ENCODE measurements at places on chromosomes 3 and 15.

DNA sequence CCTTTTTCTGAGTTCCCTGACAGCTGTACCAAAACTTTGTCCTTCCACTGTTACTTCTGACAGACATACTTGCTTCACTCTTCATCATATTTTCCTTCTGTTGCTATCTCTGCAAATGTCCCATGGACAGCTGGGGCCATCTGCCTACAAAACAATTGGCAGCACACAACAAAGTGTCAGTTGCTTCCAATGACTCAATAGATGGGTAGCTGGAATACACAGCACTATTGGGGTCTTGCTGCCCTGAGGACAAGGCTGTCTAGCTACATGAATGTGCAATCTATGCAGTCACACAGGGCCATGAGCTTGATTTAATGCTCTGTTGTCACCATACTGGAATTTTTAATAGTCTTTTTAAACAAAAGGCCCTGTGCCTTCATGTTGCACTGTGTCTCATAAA is 192.8 kb downstream of the DTWD1 start:
- no peak for DNase-seq

- DNase-seq, result no peak
These were observed 244.7 kb upstream of the LYSMD4 start for GRCh38 chr15:99977929-99978328.

GRCh38 chr15:58909616-58910015 is 23.9 kb downstream of the SLTM start:
- DNase-seq, result no peak

GRCh38 chr3:127211118-127212060 is 18.5 kb downstream of the PRR23E start:
- DNase-seq, result no peak

DNA sequence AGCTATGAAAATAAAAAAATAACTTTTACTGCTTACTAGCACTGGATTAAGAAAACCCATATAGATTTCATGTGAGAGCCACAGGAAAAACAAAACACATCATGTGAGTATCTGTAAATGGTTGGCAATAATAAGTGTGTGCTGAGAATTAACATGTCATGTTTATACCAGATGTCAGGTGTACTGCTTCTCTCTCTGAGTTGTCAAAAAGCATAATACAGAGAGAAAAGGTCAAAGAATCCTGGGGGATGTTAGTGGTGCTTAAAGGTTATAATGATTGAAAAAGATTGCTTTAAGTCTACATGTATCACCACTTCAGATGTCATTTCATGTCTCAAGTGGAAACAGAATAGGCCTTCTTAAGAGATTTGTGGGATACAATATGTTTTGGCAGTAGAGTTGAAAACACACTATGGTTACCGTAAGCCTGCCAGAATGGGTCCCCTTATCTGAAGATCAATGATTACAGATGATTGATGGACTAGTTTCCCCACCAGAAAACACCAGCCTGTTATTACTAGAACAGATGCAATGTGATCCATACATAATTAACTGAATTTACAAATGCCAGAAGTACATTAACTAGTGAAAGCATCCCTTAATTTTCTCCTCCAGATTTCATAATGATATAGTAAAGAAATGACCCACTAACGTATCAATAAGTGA is 204.1 kb downstream of the CNTN3 start:
- DNase-seq, result no peak

DNA sequence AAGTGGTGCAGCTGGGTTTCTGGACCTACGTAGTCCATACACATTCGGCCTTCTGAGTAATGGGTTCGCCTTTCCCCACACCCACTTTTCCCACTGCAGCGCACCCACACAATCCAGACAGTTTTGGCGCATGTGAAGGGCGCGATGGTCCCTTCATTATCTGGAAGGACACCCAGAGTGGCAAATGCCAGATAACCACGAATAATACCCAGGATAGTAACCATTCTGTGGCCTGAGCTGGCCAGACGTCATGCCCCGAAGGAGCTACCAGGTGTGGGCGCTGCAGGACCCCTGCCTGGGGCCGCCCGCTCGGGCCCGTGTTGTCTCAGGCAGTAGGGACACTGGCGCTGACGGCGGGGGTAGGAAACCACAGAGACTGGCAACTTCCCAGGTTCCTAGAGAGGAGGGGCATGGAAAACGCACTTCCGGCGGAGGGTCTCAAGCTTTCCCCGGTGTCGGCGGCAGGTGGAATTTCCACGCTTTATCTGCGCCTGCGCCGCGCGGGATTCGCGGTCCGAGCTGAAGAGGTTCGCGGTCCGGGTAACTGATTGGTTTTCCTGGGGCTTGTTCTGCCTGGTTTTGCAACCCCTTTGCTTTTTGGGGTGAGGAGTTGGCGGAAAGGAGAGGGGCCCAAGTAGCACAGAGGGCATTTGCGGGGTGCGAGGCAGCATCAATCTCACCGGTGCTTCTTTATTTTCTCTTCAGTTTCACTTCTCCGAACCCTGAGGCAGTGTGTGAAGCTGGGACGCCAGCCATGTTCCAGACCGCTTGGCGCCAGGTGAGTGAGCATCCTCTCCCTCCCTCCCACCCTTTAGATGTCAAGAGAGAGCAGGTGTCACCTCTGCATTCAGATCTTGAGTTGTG is at the start of gene ZNF620:
Gene ZNF620 (plus strand): TSS at position 441 of the 864 bp plus-strand sequence. CDS start 314 bp downstream, at position 755.
- DNase-seq, result peak; percentile 44

GRCh38 chr15:56934269-56934668 is 15.8 kb downstream of the TCF12 start:
- no peak for DNase-seq

GRCh38 chr3:187551416-187551815 is 118.8 kb downstream of the SST start:
- DNase-seq, result peak; percentile 12

GRCh38 chr3:122497425-122497824 is 17.3 kb downstream of the KPNA1 start:
- peak; percentile 73 for DNase-seq

GRCh38 chr15:92676561-92676960 is 21.0 kb upstream of the FAM174B start:
- no peak for DNase-seq

DNA sequence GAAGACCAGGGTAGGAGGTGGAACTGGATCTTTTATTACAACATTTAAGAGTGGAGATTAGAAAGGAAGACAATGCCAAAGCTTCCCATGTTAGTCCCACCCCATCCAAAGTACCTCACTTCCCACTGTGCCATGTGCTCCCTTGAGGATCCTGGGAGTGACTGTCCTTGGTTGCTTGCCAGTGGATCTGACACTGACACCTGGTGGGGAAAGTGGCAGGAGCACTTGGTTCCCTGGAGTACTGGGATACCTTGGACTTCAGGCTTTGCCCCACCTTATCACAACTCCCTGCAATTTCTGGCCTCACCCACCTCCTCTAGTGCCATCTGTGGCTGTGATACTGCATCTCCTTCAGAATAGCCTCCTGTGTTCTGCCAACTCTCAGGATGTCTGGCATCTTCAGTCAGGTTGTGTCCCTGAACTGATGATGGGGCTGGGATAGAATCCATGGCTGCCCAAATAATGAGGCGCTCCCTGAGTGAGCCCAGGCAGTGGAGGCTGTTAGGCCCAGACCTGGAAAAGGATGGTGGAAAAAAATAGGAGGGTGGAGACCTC is 1.3 kb downstream of the ELL3 start:
- DNase-seq, result peak; percentile 47

DNA sequence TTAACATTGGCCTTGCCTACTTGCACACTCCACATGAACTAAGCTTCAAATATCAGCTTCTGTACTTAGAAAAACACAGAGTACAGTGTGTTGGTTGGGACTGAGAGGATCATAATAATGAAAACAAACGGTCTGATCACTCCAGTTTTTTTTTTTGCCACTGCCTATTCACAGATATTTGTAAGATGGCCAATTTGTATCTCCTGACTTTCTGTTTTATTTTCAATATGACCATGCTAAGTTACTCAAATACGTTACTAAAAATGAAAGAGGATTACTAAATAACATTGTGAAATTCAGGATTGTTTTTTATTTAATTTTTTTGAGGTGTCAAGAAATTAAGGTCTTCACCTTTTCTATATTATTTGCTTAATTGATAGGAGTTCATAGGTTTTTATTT is 595.1 kb downstream of the TUSC7 start:
- no peak for DNase-seq

DNA sequence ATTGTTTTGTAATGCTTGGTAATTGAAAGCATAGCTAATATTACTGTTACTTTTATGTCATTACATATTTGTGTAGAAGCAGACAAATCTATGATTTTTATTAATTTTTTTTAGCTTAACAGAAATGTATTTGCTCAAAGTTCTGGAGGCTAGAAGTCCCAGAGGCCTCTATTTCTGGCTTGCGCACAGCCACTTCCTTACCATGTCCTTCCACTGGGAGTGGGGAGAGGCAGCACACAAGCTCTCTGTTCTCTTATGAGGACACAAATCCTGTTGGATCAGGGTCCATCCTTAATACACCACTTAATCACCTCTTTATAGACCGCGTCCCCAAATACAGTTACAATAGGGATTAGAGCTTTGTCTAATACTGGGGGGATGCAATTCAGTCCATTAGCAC is 1061.4 kb downstream of the OTOL1 start:
- no peak for DNase-seq

DNA sequence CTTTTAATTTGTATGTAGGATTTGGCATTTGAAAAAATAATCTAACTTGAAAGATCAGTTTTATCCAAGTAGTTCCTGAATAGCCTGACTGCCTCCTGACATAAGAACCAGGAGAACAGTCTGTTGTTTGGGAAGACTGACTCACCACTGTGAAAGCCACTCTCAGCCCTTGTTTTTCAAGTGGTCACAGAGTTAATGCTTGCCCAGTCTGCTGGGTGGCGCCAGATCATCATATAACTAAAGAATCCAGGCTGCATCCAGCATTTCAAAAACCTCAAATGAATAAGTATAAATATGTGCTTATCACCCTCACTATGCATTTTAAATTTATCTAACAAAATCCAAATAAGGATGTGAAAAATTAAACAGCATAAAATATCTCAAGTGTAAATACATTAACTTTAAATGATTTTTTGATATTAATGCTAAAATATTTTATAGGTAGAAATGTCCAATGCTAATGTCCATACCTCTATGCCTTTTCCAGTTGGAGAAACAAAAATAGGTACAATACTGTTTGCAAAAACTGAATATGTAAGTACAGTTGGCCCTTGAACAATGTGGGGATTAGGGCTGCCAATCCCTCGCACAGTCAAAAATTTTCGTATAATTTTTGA is 26.9 kb upstream of the ZBBX start:
- DNase-seq, result peak; percentile 63

DNA sequence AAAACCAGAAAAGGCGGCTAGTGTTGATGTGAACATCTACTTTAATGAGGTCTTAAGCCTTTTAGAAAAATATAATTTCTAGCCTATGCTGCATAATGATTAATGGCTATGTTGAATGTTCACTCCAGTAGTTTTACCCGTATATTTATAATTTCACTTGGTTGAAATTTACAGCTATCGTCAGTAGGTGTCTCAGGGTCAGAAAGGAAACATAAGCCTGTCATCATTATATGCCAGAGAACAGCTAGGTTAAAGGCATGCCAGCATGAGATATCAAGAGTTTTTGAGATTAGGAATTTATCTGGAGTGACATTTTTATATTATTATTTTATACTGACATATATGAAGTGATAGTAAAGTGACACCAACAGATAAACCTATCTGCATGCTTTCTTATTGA is 904.1 kb downstream of the OTOL1 start:
- DNase-seq, result no peak

GRCh38 chr15:100350434-100351226 is 8.9 kb upstream of the ADAMTS17 start:
- DNase-seq, result no peak

DNA sequence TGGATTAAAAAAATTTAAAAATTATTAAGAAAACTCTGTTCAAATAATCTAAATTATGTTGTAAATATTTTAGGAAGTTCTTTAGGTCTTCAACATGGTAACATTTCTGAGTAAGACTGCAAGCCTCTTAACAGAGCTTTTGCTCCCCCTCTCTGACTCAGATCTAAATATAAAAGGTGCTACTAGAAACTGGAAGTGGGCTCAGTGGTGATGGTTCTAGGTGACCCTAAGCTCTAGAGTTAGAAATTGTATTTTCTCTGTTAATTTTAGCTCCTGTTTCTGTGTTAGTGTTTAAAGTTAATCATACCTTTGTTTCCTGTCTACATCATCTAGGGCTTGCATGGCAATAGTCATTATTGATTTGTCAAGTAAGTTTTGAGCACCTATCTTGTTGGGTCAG is 159.9 kb upstream of the MEIS2 start:
- no peak for DNase-seq

DNA sequence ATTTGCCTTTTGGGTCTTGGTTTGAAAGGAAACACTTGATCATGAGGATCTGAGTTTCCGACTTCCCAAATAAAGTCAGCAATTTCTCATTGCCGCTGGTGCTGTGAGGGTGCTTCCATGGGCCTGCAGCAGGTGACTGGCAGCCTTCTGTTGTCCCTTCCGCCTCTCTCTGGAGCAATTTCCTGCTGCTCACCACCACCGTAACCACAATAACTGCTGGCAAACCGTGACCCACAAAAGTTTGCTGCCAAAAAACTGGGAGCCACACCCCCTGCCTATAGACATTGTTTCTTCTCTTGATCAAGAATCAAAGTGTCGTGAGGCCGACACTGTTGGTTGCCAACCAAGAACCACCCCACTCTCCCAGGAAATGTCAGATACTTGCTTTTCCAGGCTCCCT is 164.0 kb downstream of the NR2F2 start:
- DNase-seq, result no peak

DNA sequence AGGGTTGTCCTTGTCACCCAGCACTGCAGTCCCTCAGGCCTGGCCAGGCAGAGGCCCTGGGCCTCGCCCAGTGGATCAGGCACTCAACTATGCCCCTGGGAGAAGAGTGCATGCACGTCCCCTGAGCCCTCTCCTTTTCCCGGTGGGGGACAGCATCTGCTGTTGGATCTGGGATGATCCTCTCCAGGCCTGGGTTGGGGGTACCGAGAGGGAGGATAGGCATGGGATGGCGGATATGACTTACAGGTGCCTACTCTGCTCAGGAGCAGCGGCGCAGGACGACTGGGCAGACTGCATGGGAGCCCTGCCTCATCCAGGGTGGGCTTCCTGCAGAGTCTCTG is 9.0 kb upstream of the APBA2 start:
- DNase-seq, result no peak

DNA sequence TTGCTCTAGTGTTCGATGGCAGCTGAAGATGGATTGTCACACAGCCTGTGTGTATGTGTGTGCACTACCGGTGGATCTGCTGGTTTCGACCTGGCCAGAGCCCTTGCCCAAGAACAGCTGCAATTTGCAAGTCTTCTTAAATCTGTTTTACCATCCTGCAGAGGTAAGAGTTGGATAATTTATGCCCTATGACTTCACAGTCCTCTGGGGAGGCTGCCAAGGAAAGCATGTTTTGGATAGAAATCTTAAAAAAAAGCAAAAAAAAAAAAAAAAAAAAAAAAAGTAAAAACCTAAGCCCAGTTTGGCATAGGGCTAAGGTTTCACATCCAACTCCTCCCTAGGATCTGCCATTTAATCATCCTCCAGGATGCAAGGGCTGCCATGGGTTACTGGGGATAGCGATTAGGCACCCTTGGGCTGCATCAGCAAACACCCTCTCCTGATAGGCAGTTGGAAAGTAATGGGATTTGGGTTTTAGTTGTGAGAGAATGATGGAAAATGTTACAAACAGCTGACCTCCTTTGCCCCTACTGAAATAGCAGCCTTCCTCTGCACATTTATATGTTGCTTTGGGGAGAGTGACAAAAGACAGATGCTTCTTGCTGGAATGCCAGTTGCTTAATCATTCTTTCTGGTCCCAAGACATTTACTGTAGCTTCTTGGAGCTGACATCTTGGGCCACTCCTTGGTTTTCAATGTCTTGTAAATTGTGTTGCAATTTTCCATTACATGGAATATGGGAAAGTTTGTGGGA is 35.4 kb downstream of the CD200R1L start:
- no peak for DNase-seq

GRCh38 chr3:195159814-195160165 is 111.2 kb downstream of the XXYLT1 start:
- DNase-seq, result no peak

Measured in kidney glomerular epithelial cell (primary cell).